ENCODE measurements at places on chromosomes 1 and 21.

- peak; percentile 76 for DNase-seq
These were observed 4.0 kb downstream of the CAPN2 start for GRCh38 chr1:223716302-223716862.

- no peak for DNase-seq
These were observed 10.6 kb upstream of the RAVER2 start for GRCh38 chr1:64734287-64734652.

- no peak for DNase-seq
These were observed at the start of gene LCE1B for GRCh38 chr1:152811671-152812070. Gene LCE1B, plus strand, starts transcription at chr1:152811971. Its CDS starts 476 bp downstream, at chr1:152812447.

DNA sequence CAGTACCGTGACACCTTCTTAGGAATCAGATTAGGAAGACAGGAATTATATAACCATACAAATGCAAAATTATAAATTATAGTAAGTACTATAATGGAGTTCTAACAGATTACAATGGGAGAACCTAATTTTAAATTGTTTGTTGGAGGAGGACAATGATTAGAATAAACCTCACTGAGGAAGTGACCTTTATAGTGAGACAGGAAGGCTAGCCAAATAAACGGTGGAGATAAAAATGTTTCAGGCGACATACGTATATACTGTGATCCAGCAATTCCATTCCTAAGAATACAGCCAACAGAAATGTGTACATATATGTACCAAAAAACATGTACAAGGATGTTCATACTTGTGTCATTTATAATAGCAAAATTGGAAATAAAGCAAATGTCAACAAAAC, 15.2 kb downstream of the SYNJ1 start:
- DNase-seq = no peak

DNA sequence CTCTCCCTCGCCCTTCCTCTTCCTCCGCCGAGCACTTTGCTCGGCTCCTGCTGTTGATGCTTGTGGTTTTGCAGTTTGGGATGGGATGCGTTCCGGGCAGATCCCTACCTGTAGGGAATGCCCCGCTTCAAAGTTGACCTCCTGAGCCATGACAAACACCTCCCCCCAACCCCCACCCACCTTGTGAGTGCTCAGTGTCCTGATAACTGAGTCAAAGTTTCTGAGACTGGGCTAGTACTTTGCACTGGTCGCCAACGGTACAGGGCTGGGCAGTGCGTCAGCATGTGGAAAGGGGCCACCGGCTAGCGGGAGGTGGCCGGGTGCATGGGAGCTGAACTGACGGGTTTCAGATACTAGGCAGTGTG, 771 bp downstream of the RABGAP1L start:
- DNase-seq = peak; percentile 66

DNA sequence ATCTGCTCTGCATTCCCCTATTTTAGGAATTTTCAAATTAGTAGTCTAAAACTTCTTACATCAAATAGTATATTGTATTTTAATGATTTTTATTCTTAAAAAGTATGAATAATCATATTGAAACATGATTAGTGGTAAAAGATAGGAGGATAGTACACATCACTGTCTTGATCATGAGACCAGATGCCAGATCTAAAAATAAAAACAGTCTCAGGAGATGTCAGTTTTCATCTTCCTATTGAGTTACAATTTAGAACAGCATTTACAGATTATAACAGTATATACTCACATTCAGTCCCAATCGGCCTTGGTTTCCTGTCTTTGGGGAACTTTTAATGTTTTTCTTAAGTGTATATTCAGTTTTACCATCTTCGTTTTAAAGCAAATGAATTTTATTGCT, 95.9 kb downstream of the USP25 start:
- no peak for DNase-seq

DNA sequence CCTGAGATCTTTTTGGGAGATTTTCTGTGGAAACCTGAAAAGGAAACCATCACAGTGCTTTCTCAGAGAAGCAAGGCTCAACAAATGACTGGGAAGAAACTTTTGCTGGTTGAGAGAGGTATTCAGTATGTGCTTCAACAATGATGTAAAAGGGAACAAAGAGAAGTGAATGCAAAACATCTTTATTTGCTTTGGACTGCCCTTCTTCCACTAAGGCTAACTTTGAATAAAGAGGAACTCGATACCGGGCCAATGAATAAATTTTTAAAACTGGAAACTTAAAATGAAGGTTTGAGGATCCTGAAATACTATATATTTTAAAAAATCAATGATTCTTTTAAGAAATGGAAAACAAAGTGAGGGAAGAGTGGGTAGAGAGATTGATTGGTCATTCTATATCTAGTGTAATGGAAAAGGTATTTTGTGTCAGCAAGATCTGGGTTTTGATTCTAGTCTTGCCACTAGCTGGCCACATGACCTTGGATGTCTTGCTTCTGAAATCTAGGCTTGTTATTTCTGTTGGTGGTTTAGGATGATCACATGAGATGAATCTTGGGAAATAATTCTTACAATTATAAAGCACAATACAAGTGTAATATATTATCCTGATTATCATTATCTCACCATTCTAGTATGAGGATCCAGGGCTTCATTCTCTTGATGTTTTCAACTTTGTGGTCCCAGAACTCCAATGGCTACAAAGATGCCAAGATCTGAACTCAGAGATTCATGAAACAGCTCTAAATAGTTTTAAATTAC, 34.6 kb upstream of the APOBEC4 start:
- DNase-seq = no peak

- DNase-seq = no peak
These were observed 241.7 kb upstream of the NEGR1 start for GRCh38 chr1:72524021-72524420.

- no peak for DNase-seq
These were observed 51.1 kb downstream of the SWT1 start for GRCh38 chr1:185207980-185208602.

DNA sequence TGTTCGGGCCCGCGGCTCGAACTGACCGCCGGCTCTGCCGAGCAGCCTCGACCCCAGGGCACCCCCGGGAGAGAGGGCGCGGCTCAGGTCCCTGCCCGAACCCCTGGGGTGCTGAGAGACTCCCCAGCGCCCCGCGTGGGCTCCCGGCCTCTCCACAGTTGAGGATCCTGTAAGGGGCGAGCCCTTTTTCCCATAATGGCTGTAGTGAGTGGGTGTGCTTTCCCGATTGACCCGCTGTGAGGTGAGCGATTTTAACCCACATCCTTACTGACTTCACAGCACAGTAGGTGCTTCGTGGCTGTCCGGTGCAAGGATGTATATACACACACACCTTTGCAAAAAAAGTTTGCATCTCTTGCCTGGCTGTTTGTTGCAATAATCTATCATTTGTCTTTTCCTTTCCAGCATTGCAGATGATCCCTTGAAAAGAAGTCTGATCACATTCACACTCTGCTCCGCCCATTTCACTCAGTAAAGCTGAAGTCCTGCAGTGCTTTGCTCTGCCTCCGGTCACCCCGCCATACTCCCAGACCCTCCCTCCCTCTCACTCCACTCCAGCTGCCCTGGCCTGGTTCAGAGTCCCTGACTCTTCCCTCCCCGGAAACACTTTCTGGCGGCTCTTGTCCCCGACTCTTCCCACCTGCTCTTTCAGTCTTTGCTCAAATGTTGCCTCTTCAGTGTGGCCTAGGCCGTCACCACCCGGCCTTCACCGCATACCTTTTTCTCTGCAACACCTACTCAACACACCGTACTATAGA, 955 bp upstream of the UBE2G2 start:
- peak; percentile 65 for DNase-seq

DNA sequence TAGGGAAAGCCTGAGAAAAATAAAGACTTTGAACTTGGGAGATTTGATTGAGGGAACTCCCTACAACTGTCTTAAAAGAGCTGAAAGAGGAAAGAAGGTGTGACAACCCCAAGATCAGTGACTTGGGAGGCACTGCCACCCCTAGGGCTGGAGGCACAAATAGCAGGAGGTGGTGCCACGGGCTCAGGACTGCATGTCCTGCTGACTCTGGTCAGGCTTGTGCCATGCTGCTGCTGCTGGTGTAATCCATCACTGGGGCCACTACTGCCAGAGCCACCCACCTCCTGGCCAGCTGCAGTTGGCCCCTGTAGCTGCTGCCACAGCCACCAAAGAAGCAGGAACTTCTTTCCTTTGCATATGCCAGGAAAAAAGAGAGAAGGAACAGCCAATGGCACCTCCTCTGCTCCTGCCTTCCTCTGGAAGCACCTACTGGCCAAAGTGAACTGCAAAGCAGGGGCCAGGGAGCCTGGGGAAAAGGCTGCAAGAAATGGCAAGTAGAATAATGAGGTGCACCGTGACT, 730.3 kb downstream of the PTPRU start:
- no peak for DNase-seq

All from activated CD8-positive, alpha-beta memory T cell treated with anti-CD3 and anti-CD28 coated beads for 24 hours (primary cell).